ENCODE measurements at places on chromosomes 6 and 20.

- no peak for DNase-seq
Observed at GRCh38 chr20:4632876-4633275, 88.8 kb upstream of the PRND start.

DNA sequence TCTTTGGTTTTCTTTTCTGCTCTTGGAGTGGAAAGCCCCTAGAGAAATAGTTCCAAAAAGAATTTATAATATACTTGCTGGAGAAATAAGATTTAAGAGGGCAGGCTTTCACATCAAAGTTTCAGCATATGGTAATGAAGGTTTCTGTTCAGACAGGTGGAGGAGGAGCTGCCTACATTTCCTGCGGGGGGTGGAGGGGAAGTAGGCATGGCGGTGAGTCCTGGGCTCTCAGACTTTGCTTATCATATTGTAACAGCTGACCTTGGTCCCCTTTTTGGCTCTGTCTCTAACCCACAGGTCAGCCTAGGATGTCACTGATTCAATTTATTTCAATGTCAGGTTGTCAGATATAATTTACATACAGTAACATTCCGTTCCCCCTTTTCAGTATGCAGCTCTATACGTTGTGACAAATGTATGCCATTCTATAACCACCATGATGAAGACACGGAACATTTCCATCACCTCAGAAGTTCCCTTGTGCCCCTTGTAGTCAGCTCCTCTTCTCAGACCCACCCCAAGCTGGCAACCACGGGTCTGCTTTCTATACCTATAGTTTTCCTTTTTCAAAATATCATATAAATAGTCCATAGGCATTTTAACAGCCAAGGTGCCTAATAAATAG lies 77.6 kb upstream of the GGTLC1 start:
- no peak for DNase-seq

GRCh38 chr20:4195499-4195898 lies 180.1 kb upstream of the RNF24 start:
- DNase-seq: peak; percentile 63

- DNase-seq: no peak
Observed at GRCh38 chr6:130148181-130148580, 74.6 kb downstream of the SAMD3 start.

- DNase-seq: no peak
Observed at GRCh38 chr6:17842014-17842776, 135.5 kb upstream of the NUP153 start.

DNA sequence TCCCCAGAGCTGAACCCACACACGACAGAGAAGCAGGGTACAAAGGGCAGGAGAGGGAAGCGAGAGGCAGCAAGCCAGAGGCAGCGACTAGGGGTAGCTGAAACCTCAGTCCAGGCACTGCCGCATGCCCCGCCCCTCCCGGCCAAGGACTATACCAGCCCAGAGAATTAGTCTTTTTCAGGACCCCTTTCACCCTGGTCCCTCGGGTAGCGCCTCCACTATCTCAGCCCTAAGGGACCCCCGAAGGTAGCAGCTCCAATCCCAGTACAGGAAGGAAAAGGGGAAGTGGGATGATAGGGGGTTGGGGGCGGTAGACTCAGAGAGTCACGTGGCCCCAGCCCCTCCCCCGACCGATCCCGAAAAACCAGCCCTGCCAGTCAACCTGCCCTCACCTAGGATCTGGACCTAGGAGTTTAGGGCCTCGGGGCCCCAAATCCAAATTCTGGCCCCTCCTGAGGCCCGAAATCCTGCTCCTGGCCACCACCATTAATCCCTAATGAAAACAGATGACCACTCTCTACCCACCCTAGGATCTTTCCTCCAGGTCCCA lies 1.3 kb downstream of the RGL2 start:
- no peak for DNase-seq

- no peak for DNase-seq
Observed at GRCh38 chr6:84768442-84769174, 4.2 kb upstream of the TBX18 start.

DNA sequence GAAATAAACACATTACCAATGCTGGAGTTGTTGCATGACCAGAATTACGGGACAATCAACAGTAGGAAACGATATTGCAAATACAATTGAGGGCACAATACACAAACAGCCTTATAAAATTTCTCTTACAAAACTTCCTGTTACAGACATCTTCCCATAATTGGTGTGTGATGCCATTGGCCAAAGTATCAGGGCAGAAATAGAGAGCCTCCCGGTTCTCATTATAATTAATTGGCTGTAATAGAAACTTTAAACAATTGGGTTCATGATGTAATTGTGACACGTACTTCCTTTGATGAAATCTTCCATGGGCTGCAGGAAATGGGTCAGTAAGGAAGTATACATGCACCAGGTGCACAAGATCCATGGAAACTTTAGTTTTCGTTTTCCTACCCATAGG lies 40.3 kb upstream of the RALGAPA2 start:
- DNase-seq: no peak

DNA sequence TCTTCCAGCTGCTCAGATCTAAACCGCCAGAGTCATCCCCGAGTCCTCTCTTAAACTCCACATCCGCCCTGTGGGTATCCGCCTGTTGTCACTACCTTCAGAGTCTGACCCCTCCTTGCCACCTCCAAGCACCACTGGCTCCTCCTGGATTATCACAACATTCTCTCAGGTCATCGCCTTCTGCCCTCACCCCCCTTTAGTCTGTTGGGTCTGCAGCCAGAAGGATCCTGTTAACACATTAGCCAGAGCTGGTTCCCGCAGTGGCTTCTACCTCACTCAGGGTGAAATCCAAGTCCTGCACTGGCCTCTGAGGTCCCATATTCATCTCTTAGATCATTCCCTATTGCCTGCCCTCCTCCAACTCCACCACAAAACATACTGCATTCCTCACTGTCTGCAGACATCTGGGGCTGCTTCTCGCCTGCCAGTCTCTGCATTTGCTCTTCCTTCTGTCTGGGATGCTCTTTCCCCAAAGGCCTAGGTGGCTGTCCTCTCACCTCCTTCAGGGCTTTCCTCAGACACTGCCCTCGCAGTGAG lies 34.1 kb downstream of the TNXB start:
- DNase-seq: no peak

DNA sequence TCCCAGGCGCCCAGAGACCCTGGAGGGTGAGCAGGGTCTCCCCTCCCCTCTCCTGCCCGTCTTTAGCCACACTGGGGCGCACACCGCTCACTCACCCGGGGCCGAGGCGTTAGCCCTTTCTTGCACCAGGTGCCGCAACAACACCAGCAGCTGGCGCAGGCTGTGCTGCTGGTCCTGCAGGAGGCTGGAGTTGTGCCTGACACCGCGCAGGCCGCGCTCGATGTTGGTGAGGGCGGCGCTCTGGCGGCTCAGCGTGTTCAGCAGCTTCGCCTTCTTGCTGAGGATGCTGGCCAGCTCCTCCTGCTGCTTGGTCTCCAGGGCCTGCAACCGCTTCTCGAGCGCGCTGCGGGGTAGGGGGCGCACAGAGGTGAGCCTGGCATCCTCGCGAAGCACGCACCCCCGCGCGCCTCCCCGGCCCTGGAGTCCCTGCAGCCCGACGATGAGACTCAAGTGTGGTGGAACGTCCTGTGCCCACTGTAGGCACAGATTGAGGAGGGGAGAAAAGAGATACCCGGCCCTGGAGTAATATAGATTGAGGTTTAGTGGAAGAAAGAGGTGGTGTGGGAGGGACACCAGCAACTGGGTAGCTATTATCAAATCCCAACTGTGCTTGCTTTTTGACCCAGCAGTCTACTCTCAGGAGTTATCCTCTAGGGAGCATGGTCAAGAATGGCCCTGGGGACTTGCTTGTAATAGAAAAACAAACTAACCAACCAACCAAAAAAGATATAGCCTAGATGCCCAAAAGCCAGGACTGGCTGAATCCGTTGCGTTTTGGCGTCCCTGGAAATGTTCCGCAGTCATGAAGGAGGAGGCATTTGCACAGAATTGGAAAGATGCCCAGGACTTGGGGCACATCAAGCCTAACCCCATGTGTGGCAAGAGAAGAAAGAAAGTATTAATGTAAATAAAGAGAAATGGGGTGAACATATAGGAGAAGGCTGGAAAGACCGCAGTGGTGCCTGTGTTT lies 30.9 kb downstream of the ANGPT4 start:
- no peak for DNase-seq

DNA sequence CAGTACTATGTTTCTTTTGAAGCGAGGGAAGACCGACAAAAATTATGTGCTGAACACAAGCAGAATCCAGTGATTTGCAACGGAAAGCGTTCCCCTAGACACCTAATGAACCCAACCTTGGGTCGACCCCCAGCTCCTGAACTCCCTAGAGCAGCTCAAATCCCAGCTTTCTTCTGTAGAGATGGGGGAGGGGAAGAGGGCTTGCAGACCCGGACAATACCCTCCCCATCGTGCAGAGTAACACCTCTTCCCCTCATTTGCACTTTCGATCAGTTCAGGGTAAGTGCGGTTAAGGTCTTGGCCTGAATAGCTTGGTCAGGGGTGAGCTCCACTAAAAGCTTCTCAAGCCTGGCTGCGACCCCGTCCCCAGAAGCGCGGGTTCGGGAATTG lies 404 bp downstream of the CEP162 start:
- peak; percentile 47 for DNase-seq

GRCh38 chr6:156954191-156954590 lies 177.0 kb downstream of the ARID1B start:
- DNase-seq: no peak

DNA sequence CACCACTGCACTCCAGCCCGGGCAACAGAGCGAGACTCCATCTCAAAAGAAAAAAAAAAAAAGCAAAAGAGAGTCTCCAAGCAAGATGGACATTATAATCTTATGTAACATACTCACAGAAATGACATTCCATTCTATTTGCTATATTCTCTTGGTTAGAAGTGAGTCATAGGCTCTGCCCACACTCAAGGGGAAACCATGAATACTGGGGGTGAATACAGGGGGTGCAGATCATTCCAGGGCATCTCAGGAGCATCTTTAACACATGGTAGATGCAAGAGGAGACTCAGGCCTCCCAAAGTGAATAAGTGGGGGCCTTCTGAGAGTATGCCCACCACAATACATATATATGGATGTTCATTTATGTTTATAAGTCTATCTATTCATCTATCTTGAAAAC lies 18.3 kb upstream of the RANBP9 start:
- DNase-seq: no peak

DNA sequence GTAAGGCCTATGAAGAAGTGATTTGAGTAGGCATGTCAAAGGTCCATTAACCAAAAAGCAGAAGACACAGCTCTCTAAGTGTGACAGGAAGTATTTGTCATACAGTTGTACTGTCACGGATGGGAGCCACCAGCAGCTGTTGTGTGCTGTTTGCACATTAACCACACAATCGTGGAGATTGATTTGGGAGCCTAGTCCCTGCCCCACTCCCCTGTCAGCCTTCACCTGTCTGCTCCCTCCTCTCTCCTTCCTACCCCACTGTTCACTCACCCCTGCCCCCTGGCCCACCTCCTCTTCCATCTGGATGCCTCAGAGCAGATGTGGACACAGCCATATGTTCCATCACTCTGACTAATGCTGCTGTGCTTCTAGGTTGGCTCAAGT lies 124.7 kb upstream of the SPACA1 start:
- peak; percentile 88 for DNase-seq

DNA sequence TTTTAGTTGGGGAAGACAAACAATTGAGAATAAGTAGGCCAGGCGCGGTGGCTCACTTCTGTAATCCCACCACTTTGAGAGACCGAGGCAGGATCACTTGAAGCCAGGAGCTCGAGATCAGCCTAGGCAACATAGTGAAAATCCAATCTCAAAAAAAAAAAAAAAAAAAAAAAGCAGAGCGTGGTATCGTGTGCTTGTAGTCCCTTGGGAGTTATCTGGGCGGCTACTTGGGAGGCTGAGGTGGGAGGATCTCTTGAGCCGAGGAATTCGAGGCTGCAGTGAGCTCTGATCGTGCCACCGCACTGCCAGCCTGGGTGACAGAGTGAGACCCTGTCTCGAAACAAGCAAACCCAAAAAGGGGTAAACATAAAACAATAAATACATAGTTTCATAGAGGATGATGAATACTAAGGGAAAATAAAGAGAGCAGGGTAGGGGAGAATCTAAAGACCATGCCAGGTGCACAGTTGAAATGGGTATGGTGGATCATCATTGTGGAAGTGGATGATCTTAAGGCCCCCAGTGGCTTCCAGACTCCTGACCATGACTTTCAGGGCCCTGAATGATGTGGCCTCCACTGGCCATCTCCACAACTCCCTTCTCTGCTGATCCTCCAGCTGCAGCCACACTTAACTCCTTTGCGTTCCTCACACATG lies 947 bp downstream of the POFUT1 start:
- peak; percentile 51 for DNase-seq

- no peak for DNase-seq
Observed at GRCh38 chr20:62117658-62118057, 4.6 kb upstream of the LSM14B start.

GRCh38 chr6:50922579-50923525 lies 104.2 kb downstream of the TFAP2B start:
- no peak for DNase-seq

GRCh38 chr6:37705239-37706051 lies 7.8 kb upstream of the MDGA1 start:
- peak; percentile 98 for DNase-seq

DNA sequence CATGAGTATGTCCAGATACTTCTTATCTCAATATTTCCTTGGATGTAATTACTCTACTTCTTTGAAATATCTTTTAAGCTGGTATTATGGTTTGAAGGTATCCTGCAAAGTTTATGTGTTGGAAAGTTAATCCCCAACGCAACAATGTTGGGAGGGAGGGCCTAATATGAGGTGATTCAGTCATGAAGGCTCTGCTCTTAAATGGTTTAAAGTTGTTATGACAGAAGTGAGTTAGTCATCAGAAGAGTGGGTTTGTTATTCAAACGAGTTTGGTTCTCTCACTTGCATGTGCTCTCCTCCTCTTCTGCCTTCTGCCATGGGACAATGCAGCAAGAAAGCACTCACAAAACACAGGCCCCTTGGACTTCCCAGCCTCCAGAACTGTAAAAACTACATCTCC lies 176.3 kb downstream of the KCNQ5 start:
- no peak for DNase-seq

- no peak for DNase-seq
Observed at GRCh38 chr6:125618629-125619028, 130.8 kb upstream of the HEY2 start.

GRCh38 chr6:158643836-158644230 lies 710 bp downstream of the DYNLT1 start:
- no peak for DNase-seq

GRCh38 chr6:122930252-122931180 lies 65.5 kb upstream of the CLVS2 start:
- no peak for DNase-seq

DNA sequence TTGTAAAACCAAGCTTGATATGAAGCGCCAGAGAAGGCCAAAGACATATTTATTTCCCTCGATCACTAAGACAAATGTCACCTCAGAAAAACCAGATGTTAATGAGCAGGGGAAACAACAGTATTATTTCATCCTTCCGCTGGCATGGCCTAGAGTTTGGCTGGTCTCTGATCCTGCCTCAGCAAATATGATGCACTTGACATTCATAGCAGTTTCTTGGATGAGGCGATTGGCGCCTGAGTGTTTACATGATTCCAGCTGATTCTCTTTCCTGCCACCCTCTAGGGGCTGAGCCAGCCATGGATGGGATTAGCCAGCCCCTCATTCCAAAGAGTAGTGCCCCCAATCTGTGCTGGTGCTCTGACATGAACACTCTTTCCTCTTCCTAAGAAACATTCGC lies 67.9 kb downstream of the STMND1 start:
- no peak for DNase-seq

Data from NCI-H2171 treated with DMSO at 0.1 percent for 48 hours (cell line).